Activated CD8-positive, alpha-beta memory T cell treated with anti-CD3 and anti-CD28 coated beads for 1 hour (primary cell): ENCODE measurements at places on chromosomes 1 and 21.

GRCh38 chr1:56838759-56839158, 15.8 kb upstream of the C8A start:
- no peak for DNase-seq

GRCh38 chr1:92854101-92854785, 22.4 kb downstream of the RPL5 start:
- no peak for DNase-seq

- DNase-seq: no peak
Measured at GRCh38 chr1:90411185-90411584, 305.9 kb downstream of the BARHL2 start.

DNA sequence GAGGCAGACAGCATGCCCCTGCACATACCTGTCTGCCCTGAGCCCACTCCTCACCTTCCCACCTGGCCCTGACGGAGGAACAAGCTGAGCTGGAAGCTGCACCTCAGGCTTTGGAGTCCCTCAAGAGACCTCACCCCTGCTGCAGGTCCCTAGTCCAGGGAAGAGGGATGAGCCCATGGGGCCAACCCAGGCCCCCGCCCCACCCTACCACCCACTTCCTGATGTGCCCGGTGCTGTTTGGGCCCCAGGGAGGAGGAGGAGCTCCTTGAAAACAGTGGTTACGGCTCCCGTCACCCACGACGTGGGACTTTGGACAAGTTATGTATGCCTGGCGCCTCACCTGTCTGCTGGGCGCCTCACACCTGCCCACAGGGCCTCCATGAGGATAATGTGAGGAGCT, 250.2 kb downstream of the NPHP4 start:
- no peak for DNase-seq

DNA sequence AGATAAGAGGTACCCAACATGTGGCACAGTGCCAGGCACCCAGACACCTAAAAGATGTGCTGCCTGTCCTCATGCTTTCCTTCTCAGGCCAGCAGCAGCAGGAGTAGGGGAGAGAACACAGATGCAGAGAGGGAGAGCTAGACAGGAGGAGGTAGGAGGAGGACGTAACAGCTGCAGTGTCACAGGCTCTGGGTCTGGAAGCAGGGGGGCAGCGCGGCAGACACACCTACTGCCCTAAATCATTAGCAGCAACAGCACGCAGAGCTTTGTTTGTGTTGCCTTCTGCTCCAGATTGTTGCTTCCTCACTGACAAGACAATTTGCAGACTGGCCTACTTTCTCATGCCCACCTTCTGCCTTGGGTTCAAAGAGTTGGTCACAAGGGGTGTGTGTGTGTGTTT, 196.7 kb upstream of the DAB1 start:
- no peak for DNase-seq

DNA sequence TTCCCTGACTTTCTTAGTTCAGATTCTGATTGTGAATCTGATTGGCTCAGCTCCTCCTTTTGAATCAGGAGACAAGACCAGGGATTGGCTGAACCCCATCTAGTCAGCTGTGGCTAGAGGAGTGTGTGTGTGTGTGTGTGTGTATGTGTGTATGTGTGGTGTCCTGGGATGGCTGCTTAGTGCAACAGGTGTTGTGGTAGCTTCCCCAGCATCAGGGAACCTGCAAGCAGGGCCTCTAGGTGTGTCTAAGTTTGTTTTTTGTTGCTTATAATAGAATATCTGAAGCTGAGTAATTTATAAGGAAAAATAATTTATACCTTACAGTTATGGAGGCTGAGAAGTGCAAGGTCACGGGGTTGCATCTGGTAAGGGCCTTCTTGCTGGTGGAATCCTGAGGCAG, 13.2 kb upstream of the ALPL start:
- no peak for DNase-seq

GRCh38 chr1:147504801-147505311, 36.4 kb upstream of the BCL9 start:
- no peak for DNase-seq

DNA sequence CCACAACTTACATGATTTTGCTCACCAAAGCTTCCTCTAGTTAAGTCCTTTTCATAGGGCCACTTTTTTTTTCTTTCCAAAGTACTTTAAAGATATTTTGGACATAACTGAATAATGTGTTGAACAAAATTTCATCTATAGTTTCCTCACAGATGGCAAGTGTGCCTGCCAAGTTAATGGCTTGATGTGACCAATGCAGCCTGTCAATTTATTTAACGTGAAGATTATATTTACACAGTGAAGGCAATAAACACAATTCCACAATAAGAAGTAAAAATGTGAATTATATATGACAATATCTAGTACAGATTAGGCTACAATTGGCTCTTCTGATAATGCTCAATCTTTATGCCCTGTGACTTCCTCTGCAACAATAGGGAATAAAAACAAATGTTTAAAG, 18.0 kb downstream of the CLCA2 start:
- no peak for DNase-seq

- DNase-seq: no peak
Measured at GRCh38 chr1:50774759-50775351, 185.2 kb downstream of the FAF1 start.

- DNase-seq: no peak
Measured at GRCh38 chr1:100528871-100529270, 9.1 kb upstream of the GPR88 start.

- DNase-seq: no peak
Measured at GRCh38 chr1:1058921-1059493, 15.1 kb downstream of the RNF223 start.

GRCh38 chr21:32765058-32765457, 6.5 kb downstream of the PAXBP1 start:
- no peak for DNase-seq

- DNase-seq: no peak
Measured at GRCh38 chr1:174850726-174851125, 149.0 kb upstream of the CACYBP start.

DNA sequence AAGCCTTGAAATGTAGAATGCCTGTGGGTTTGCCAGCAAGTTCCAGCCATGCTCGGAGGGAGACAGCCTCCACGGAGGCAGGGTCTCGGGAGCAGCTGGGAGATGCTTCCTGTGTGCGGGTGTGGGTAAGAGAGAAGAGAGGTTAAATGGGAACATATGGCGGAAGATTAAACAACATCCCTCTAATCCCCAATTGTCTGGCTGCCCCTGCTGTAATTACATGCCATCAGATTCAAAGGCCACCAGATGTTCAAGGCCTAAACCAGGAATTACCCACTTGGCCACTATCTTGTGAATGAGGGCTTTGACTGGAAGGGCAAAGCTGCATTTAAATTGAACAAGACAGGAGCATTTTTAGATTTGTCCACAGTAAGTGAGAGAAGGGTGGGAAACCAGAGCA, 81.4 kb upstream of the BACE2 start:
- no peak for DNase-seq

DNA sequence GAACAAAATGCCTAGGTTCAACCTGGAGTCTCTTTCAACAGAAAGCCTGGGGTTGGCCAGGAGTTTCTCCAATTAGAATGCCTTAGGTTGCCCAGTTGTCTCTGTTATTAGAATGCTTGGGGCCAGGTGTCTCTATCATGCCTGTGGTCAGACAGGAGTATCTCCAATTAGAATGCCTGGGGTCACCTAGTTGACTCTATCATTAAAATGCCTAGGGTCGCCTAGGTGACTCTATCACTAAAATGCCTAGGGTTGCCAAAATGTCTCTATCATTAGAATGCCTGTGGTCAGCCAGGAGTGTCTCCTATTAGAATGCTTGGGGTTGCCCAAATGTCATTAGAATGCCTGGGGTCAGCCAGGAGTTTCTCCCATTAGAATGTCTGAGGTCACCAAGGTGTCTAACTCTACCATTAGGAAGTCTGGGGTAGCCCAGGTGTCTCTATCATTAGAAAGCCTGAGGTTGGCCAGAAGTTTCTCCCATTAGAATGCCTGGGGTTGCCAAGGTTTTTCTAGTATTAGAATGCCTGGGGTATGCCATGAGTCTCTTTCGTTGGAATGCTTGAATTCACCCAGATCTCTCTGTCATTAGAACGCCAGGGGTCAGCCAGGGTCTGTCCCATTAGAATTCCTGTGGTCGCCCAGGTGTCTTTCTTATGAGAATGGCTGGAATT, 57.9 kb downstream of the RNF187 start:
- DNase-seq: no peak

DNA sequence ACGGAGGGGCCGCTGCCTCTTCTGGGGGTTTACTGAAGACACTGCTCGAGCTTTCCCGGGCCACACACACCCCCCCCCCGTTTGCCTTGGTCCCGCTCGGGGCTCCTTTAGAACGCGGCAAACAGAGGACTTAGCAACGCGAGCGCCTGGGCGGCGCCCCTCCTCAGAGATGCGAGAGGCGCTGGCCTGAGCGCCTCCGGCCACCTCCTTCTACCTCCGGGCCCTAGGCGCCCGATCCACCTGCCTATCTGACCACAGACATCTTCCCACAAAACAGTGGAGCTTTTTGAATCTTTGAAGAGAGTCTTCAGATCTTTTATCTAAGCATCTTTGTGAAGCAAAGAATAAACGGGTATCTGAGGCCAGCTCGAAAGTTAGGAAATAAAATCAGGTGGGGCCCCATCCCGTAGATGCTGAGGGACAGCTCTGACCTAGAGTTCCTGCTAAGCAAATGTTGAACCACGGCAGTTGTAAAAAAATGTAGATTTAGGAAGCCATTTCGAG, 436 bp upstream of the TTLL7 start:
- DNase-seq: no peak

DNA sequence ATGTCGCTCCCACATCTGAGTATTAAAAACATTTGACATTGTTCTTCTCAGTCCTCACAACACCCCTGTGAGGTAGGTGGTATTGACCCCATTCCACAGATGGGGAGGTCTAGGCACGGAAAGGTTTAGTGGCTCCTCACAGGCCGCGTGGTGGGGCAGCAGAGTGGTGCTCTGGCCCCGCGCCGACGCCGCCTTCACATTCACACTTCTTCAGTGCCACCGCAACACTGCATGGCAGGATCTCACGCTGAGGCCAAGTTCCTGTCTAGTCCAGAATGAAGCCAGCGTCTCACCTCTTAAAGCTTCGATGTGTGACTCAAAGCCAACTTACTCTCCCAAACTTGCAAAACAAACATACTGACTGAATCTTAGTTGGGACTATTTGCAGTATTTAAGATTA, 12.1 kb downstream of the ICMT start:
- DNase-seq: no peak

DNA sequence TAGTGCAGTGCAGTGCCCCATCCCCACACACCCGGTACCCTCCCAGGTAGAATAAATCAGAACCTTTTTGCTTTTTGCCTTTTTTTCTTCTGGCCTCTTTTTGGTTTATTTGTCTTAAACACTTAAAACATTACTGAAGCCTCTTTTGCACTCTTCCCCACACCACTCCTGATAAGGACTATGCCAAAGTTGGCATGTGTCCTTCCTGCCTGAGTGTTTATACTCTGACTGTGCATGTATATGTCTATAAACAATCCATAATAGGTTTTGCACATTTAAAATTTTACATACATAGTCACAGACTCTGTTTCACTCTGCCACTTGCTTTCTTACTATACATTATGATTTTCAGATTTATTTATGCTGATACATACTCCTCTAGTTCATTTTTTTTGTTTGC, 59.6 kb downstream of the BEND5 start:
- no peak for DNase-seq

DNA sequence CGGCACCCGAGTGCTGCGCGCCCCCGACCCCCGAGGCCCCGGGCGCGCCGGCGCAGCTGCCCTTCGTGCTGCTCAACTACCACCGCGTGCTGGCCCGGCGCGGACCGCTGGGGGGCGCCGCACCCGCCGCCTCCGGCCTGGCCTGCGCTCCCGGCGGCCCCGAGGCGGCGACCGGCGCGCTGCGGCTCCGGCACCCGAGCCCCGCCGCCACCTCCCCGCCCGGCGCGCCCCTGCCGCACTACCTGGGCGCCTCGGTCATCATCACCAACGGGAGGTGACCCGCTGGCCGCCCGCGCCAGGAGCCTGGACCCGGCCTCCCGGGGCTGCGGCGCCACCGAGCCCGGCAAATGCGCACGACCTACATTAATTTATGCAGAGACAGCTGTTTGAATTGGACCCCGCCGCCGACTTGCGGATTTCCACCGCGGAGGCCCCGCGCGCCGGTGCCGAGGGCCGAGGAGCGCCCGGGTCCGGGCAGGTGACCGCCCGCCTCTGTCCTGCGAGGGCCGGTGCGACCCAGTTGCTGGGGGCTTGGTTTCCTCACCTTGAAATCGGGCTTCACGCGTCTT, 49.0 kb downstream of the SIM2 start:
- DNase-seq: no peak

DNA sequence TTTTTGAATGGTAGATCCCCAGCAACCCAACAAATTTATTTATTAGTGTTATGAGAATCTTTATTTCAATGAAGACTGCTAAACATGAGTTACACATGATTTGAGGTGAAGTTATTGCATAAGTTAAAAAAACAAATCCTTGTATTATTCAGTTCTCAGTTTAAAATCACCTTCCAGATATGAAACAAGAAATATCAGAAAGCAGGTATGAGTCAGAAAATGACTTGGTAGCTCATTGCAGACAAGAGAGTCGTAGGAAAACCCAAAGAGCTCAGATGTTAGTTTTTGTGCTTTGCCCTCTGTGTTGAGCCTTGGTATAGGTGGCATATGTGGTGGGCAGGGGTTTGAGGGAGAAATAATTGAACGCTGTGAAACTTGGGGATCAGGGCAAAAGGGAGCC, 339.4 kb downstream of the BRINP3 start:
- no peak for DNase-seq

DNA sequence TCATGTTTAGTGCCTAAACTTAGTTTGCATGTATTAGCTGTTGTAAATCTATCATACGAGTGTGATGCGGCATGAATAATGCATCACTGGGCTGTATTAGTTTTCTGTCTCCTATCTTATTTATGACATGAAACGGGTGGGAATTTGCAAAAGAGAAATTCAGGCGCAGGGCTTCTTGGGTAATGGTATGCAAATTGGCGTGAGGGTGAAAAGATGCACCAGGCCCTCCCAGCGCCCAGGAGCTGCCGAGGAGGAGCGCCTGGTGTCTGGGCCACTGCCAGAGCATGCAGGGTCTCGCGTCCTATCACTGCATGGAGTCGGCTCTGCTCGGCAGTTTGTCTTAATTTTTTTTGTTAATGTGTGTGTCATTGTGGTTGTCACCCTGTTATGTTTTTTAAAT, 82.9 kb upstream of the ACTL8 start:
- DNase-seq: no peak

DNA sequence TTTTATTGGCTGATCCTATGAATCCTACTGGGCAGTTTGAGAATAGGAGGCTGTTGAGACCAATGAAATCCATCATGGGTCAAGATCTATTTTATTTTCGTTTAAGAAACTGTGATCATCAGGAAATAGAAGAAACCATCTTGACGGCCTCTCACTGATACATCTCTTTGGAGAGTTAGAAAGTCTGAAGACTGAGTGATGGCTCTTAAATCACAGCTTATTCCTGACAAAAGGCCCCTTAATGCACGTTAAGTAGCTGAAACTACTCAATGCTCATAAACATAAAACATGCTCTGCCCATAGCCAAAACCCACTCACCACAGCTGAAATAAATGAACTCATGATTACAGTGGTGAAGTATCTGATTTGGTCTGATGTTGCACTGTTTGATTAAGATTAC, 784.5 kb upstream of the NEGR1 start:
- DNase-seq: no peak

DNA sequence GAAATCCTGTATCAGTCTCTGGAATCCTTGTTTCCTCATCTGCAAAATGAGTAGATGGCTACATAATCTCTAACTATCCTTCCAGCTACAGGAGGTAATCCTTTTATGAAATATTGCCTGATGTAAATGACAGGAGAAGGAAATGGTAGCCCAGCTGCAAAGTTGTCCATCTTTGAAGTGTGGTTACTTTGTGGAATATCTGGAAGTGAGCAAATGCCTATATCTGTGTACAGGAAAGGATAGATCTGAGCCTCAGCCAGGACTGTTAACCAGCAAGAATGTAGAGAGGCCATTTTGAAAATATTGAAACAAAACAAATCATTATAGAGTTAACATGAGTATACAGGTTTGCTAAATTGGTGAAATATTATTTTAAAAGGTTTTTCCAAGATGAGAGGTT, 74.8 kb upstream of the BMP8A start:
- no peak for DNase-seq
